ENCODE measurements at places on chromosomes 5 and 9.

DNA sequence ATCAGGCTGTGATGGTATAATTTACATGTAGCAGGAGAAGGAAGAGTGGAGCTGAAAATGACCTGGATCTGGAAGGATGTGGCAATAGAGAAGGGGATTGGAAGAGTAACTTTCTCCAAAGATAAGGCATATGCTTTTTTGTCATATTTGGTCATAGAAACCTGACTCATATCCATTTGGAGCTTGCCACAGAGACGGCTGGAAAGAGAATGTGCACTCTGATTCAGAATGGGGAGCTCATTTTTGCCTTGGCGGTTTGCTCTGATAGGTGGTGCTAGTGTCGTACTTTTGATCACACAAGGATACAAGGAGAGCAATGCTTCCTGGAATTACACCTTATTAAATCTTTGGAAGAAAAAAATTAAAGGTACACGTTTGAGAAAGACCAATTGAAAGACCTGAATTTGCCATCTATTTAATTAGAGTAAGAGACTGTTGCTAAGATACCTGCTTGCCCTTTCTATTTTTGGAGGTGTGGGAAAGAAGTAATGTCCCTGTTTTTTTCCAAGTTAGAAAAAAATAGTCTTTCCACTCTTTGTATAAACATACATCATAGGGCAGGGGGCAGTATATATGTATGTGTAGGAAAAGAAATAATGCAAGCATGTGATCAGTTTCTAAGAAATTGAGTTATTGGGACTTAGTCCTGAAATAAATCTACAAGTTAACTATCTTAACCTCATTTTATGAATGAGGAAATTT, 5.4 kb downstream of the LSM11 start:
- peak; percentile 56 for DNase-seq

- no peak for DNase-seq
Observed at GRCh38 chr9:105114318-105114717, 130.1 kb upstream of the SLC44A1 start.

- DNase-seq: no peak
Observed at GRCh38 chr5:54453046-54453445, 2.5 kb upstream of the HSPB3 start.

GRCh38 chr5:23405316-23406068, 101.9 kb upstream of the PRDM9 start:
- no peak for DNase-seq

- DNase-seq: no peak
Observed at GRCh38 chr5:120803282-120803681, 339.2 kb downstream of the PRR16 start.

DNA sequence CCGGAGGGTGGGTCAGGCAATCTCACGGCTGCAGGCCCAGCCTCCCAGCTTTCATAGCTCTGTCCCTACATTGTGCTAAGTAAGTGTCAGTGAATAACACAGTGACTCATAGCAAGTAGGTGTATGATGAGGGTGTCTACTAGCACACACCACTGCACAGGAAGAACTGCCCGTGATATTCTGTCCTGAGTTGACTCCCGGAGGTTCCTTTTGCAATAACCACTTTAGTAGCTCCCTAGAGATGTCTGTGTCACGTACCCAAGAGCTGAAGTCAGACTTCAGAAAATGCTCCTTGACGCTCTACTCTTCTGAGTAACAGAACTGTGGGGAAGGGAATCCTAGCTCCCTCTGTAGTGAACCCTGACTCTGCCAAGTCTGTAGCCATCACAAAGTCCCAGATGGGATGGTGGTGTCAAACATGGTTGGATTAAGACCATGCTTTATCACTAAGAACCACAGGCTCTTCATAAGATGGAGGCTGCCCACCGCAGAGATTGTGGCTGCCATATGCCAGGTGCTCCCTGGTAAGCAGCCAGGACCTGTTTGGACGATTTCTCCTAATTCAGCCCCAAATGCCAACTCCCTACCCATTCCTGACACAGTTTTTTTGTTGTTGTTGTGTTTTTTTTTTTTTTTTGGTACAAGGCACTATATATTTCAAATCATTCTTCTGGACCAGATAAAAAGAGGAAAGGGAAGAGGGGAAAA, 352.6 kb upstream of the PANK3 start:
- no peak for DNase-seq

DNA sequence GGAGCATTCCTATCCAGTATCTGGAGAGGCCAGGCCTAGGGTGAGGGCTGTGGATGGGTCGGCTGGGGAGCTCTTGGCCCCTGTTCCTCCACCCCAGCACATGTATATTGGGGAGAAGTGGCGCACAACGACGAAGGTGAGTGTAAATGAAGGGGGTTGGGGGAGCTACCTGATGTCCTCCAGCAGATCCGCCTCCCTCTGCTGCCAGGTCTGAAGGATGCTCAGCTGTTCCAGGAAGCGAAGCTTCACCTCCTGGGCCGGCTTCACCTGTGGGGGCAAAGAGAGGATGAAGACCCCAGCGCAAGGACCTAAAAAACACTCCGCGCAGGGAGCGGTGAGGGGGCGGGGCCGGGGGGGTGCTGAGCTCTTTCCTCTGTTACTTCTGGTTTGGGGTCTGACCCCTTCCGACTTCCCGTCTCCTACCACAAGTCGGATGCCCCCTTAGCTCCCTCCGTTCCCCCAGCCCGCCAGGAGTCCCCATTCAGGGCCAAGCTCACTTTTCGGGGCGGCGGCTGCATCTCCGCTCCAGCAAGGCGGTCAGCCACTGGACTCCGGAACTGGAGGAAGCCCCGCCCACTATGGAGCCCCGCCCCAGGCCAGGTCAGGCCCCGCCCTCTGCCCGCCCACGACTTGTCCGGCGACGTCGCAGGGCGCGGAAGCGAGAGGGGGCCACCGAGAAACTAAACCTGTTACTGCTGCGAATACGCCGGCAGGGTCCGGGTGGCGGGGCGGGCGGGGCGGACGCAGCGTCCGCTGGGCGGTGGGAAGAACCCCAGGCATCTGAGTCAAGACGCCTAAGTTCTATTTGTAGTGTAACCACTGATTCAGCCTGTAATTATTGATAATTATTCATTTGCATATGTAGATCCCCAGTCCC, at the start of gene FCHSD1:
TSS of gene FCHSD1 (minus strand) at position 568 of the 877 bp plus-strand sequence. CDS start at position 518, 50 bp downstream.
- peak; percentile 50 for DNase-seq

DNA sequence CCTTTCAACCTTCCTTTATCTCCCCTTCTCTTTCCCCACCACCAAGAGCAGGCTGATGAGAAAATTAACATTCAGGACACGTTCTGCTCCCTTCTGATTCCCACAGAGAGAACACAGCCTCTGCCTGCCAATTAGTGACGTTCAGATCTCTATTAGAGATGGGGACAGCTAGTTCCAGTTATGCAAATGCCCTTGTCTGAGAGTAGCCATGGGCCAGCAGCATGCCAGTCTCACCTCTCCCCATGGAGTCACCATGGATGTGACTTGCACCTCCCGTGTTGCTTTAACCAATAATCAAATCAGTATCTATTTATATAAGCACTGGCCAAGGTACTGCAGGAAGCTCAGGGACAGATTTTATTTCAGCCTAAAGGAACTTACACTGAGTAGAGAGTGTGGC, 61.3 kb downstream of the KCNIP1 start:
- DNase-seq: no peak

GRCh38 chr5:39424736-39425637, at the start of gene DAB2:
TSS of gene DAB2 (minus strand) at chr5:39424980. CDS start at chr5:39394320, 30,660 bp downstream.
- DNase-seq: peak; percentile 93

GRCh38 chr5:135977375-135977928, 22.7 kb upstream of the LECT2 start:
- no peak for DNase-seq

GRCh38 chr5:75567710-75568109, 43.5 kb upstream of the ANKDD1B start:
- no peak for DNase-seq

GRCh38 chr5:39025456-39025855, 48.7 kb downstream of the RICTOR start:
- DNase-seq: no peak

- DNase-seq: no peak
Observed at GRCh38 chr9:11702548-11702947, 990.6 kb upstream of the TYRP1 start.

- DNase-seq: no peak
Observed at GRCh38 chr5:90886381-90886780, 327.8 kb downstream of the ADGRV1 start.

- DNase-seq: no peak
Observed at GRCh38 chr5:41218929-41219657, 5.8 kb upstream of the C6 start.

DNA sequence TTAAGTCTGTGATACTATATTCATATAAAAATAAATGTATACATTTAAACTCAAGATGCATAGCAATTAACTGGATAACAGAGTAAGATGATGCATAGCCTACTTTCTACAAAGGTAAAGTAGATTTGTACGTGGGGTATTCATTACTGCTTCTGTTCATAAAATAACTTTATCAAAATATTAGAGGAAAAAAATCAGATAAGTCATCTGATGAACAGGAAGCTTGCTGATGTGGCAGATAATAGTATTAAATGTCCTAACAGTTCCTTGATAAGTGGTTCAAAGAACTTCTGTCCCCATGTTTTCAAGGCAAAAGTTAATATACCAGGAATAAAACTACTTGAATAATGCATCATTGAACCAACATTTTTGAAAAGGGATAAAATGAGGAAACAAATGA, 123.7 kb downstream of the NFIB start:
- no peak for DNase-seq

DNA sequence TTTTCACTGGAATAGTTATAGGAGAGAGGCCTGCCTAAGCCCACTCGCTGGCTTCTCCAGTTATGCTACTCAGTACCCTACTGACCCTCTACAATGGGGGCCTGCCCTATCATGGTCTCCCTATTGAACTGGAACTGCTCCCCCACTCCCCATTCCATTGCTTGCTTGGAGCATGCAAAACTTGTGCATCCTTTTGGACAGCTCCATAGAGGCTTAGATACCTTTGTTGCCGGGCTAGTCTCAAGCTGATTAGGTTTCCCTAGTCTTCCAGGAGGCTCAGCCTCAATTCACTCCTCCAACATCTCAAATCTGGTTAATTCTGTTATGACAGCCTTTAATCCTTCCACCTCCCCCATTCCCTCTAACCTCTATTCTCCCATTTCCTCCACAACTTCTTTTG, 39.9 kb downstream of the KIF24 start:
- no peak for DNase-seq

DNA sequence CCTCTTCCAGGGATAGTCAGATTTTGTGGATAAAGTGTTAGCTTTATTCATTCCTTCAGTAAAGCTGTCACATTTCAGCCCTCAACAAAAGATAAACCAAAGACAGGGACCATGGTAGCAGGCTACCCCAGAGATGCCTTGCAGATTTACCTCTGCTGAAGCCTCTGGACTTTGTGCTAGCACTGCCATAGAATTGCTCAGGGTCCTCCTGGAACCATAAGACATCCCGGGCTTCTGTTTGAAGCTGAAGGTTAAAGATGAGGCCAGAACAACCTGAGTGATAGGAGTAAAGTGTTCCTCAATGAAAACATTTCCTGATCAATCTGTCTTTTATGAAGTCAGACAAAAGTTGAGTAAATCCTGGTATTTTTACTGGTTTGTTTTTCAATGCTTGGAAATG, 57.5 kb upstream of the ARL15 start:
- no peak for DNase-seq

DNA sequence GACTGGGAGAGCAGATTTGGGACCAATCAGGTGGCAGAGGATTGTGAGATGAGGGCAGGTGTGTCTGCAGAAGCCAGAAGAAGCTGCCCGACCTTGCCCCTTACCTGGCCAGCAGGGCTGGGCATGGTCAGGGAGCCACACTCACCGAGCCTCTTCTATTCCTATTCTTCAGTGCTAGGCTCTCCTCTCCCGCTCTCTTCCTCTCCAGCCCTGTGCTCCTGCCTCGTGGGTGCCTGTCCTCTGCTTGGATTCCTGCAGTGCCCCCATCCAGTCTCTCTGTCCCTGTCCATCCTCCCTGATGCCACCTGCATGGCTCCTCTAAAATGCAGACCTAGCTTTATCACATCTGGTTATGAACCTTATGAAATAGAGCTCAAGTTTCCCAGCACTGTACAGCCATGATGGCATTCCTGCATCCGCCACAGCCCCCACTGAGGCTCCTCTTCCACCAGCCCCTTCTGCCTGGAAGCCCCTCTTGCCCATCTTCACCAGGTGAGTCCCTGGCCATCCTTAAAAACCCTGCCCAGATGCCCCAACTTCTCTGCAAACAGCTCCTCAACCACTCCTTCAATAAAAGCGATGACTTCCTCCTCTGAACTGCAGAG, 8.2 kb downstream of the UBE2QL1 start:
- DNase-seq: no peak

GRCh38 chr5:169615561-169615960, 21.5 kb upstream of the DOCK2 start:
- DNase-seq: no peak

- DNase-seq: no peak
Observed at GRCh38 chr9:101481261-101481660, 45.7 kb upstream of the ALDOB start.

DNA sequence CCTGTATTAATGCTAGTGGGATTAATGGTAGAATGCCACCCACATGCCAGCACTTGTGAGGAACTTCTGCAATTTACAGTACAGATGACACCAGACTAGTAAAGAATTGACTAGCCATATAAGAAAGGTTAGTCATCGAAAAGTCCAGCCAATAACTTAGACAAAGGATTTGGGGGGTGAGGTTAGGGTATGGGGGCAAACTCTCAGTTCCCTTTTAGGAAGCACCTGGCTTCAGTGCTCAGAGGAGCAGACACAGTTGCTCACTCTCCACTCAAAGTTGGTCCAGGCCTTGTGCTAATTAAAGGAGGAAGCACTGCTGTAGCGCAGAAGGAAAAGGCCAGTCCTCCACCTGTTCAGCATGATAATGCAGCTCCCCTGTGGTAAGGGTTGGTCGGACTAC, 25.2 kb downstream of the TGFBR1 start:
- no peak for DNase-seq

DNA sequence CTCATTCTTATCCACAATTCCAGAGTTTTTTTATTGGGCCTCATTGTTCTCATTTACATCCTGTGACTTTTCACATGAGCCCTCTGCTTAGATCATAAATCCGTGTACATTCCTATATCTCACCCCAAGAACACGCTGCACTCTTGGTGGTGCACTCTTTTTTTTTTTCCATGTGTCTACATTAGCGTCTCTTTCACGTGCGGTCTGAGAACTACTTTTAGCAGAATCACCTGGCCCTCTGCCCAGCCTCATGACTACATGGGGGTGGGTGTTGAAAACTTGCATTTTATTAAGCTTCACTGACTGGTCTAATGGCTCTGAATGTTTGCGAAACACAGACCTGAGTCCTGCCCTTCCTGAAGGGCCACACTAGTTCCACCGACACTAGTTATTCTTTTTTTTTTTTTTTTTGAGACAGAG, 18.6 kb downstream of the C9orf57 start:
- DNase-seq: peak; percentile 33

- DNase-seq: no peak
Observed at GRCh38 chr5:114612406-114612805, 250.5 kb downstream of the KCNN2 start.

- no peak for DNase-seq
Observed at GRCh38 chr5:174176511-174176910, 131.0 kb downstream of the NSG2 start.

GRCh38 chr9:70566066-70566465, 151.6 kb upstream of the KLF9 start:
- DNase-seq: no peak

All from AG04450 (cell line).